PC-9 (cell line): ENCODE measurements at places on chromosomes 13 and 19. TPM values are rescaled to one million over a fixed set of nuclear protein-coding genes. Genes with fewer than 3 reads are reported as not detected.

GRCh38 chr19:867301-867793 is 7.9 kb downstream of the CFD start:
- DNase-seq: no peak

- no peak for DNase-seq
These were observed 8.8 kb downstream of the ERCC5 start for GRCh38 chr13:102854675-102855074.

- no peak for DNase-seq
These were observed 54.0 kb upstream of the TPM4 start for GRCh38 chr19:16022251-16022650.

DNA sequence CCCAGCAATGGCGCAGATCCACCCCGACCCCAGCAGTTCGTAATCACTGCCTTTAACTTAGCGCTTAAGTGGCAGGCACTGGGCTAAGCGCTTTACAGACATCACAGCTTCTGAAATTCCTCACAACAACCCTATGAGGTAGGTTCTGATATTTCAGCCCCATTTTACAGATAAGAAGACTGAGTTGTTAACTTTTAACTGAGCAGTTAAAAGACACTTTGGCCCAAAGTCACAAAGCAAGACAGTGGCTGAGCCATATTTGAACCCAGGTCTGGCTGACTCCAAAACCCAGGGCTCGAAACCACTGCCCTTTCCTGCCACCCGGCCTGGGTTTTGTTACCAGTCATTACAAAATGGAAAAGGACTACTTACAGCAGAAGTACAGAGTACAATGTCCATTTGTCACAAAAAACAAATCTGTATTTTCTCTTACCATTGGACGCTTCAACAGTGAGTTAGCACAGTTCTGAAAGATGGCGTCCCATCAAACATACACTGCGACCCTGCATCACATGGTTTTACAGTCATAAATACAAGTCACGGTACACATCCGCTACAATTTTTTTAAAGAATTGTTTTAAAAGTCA is 8.5 kb downstream of the HNRNPL start:
- no peak for DNase-seq

Gene SLC6A16
- 0.48 and 0.61 TPM in 2 replicates for total RNA-seq

Gene TICAM1
- total RNA-seq: 9.9 and 12.7 TPM in 2 replicates

DNA sequence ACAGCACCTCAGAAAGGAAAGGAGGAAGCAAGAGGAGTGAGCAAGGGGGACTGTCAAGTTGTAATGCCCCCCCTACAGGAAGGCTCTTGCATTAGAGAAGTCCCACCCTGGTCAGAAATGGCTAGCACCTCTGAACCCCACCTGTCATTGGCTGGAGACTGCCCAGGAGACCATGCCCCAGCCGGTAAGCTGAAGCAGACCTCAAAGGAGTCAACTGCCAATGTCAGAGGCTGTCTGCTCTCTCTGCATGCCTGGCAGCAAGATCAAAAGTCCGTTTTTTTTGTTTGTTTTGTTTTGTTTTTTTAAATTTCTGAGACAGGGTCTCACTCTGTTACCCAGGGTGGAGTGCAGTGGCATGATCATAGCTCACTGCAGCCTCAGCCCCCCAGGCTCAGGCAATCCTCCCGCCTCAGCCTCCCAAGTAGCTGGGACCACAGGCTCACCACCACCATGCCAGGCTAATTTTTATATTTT is 8.1 kb upstream of the BCL3 start:
- DNase-seq: no peak

Gene NLRP5
- not detected in 2 replicates for total RNA-seq

- DNase-seq: no peak
These were observed 75.2 kb downstream of the LRRC63 start for GRCh38 chr13:46286972-46287371.

DNA sequence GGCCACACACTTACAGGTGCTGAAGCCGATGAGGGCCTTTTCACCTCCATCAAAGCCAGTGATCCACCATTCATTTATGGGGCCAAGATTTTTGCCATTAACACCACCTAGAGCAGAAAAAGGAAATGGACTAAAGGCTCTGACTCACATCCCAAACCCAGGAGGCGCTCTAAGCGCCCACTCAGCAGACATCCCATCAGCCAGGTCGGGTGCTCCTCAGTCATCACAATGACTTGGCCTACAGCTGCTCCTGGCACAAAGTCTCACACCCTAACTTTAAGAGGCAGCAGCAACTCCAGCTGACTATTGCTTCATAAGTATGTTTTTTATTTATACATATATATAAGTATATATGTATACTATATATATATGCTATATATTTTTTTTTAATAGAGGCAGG is 36.1 kb upstream of the EIF3G start:
- no peak for DNase-seq

Gene TUBB4A
- total RNA-seq: not detected in 2 replicates

DNA sequence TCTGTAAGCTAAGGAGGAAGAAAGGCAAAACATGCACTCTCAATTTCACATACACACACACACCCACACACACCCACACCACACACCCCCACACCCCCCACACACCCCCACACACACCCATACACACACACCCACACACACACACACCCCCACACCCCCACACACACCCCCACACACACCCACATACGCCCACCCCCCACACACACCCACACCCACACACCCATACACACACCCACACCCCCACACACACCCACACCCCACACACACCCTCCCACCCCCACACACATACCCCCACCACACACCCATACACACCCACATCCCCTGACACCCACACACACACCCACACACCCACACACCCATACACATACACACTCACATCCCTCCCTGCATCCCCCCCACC is 276.1 kb downstream of the ABCC4 start:
- no peak for DNase-seq

DNA sequence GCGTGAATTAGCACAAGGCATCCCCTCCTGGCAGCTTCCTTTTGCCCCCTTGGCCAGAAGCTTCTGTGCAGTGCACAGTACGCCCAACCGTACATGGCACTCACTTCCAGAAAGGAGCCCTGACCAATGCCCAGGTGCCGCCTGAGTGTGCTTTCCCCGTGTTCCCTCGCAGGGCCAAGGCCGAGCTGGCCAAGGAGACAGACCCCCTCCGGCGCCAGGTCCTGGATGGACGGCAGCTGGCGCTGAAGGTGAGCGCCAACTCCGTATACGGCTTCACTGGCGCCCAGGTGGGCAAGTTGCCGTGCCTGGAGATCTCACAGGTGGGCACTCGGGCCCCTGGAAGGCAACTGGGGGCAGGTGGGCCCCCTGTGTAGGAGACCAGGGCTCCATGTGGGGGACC is 9.4 kb upstream of the SPIB start:
- no peak for DNase-seq

Gene SPRED3
- 4.7 and 5.4 TPM in 2 replicates for total RNA-seq

GRCh38 chr13:73321043-73321442 is 262.2 kb downstream of the KLF5 start:
- DNase-seq: no peak

GRCh38 chr19:14954071-14954655 is 12.9 kb downstream of the OR7C2 start:
- no peak for DNase-seq
